ENCODE measurements at places on chromosomes 4 and X.

DNA sequence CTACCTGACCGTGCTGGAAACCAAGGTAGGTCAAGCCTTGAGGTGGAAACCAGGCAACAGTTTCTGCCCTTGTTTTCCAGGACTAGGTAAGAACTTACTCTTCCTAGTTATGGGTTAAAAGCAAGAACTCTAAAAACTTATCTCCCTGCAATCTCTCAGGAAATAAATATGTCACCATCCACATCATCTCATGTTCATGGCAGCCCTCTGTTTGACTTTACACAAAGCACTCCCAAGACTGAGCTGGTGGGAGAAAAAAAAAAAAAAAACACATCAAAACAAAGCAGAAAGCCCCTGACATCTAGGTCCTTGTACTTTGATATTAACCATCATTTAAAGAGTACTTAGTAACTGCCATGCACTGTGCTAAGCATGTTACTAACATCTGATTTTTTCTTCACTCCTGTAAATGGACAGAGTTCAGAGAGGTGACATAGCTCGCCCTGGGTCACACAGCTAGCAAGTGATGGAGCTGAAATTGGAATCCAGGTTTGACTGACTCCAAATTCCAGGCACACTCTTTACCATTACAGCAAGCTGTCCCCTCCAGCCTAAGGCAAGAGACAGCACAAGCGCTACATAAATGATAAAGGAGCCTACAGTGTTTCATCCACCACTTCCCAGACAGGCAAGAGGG, 102.8 kb upstream of the NOCT start:
- DNase-seq = no peak

- no peak for DNase-seq
Measured at GRCh38 chrX:154452823-154453222, 5.3 kb upstream of the PLXNA3 start.

- DNase-seq = no peak
Measured at GRCh38 chr4:106587558-106587957, 219.0 kb upstream of the GIMD1 start.

- no peak for DNase-seq
Measured at GRCh38 chr4:80931631-80932081, 98.9 kb upstream of the BMP3 start.

- no peak for DNase-seq
Measured at GRCh38 chr4:150321113-150321512, 242.9 kb downstream of the DCLK2 start.

DNA sequence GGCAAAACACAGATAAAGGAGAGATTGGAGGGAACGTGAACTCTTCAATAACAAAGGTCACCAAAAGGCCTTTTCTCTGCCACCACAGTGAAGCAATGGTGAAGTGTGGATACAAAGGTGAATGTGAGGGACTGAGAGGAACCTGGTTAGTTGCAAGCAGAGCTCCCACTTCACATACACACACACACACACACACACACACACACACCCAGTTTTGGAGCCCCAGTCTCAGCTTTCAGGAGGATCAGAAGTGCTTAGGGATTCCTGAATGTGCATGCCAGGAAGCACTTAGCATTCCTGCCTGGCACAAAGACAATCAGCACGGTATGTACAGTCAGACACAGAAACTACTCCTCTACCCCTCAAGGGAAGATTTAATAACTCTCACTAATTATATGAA, 71.5 kb downstream of the ARHGEF9 start:
- DNase-seq = peak; percentile 15
